ENCODE measurements at places on chromosomes 1 and 21. TPM values are rescaled to one million over a fixed set of nuclear protein-coding genes. Genes with fewer than 3 reads are reported as not detected.

Gene UMODL1
- total RNA-seq: not detected

Gene CR1L
- not detected for total RNA-seq

Gene RNF187
- 26.9 TPM for total RNA-seq

Gene ZNF683
- not detected for total RNA-seq

Gene NUP210L
- under 0.01 TPM for total RNA-seq

- peaks cover 6% of the 10 kb centered on the region for H3K4me1 ChIP-seq
- no peak overlapping the region for H3K27ac ChIP-seq
- H3K36me3 ChIP-seq: no peaks in the 10 kb centered on the region
These were observed 47.8 kb downstream of the GADD45A start for GRCh38 chr1:67732750-67733151.

GRCh38 chr1:244087611-244088010 lies 36.5 kb downstream of the ZBTB18 start:
- no peaks in the 10 kb centered on the region for H3K36me3 ChIP-seq
- H3K4me1 ChIP-seq: no peaks in the 10 kb centered on the region
- H3K4me3 ChIP-seq: no peak overlapping the region
- no peaks in the 10 kb centered on the region for H3K27me3 ChIP-seq
- no peak overlapping the region for H3K27ac ChIP-seq
- no peak for DNase-seq

- H3K36me3 ChIP-seq: no peaks in the 10 kb centered on the region
- peaks cover 5% of the 10 kb centered on the region for H3K4me1 ChIP-seq
- no peak overlapping the region for H3K4me3 ChIP-seq
These were observed 15.9 kb upstream of the OSBPL9 start for GRCh38 chr1:51600965-51601364.

DNA sequence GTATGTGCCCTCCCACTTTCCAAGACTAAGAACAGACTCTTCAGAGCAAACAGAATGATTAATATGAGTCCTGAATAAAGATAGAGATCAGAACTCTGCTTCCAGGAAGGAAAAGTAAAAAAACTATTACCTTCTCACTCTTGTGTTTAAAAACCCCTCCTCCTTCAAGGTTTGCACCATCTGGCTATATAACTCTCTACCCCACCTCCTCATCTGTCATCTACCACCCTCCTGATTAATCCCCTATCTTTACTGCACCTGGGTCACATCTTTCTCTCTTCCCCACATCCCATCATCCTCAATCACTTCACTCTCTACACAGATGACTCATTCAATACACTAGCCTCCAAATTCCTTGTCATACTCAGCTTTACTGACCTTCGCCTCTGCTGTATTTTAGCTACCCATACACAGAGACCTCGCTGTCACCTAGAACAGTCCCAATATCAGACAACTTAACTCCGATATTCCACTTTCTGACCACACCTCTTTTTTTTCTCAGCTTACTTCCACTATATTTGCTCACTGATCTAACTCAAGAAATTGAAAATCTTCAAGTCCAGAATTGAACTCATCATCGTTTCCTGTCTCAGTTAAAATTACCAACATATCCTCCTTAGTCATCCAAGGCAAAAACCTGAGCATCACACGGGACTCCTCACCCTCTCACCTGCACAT lies 3.7 kb downstream of the SCMH1 start:
- H3K4me1 ChIP-seq: no peaks in the 10 kb centered on the region
- DNase-seq: no peak
- no peak overlapping the region for H3K4me3 ChIP-seq
- peak overlapping the region; percentile 37 for H3K27ac ChIP-seq

DNA sequence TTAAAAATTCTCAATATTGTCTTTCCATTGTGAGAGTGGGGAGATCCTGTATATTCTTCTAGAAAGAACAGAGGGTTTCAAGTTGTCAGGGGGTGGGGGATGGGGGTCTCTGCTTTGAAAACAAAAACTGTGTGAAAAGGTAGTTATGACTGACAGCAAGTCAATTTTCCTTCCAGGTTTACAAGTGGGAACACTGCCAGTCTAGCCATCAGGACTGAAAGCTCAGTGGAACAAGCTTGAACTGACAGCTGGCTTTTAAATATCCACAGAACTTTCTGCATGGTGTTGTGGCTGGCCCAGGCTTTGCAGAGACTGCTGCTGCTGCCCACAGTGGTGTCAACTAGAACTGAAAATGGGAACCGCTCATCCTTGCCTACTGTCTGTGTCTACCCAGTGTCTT lies 162.6 kb downstream of the TNR start:
- no peak overlapping the region for H3K4me3 ChIP-seq
- no peaks in the 10 kb centered on the region for H3K27me3 ChIP-seq
- H3K4me1 ChIP-seq: no peaks in the 10 kb centered on the region
- DNase-seq: no peak
- H3K36me3 ChIP-seq: no peaks in the 10 kb centered on the region
- H3K27ac ChIP-seq: no peak overlapping the region

- H3K27ac ChIP-seq: no peak overlapping the region
- H3K27me3 ChIP-seq: peaks cover 3% of the 10 kb centered on the region
- no peaks in the 10 kb centered on the region for H3K36me3 ChIP-seq
- no peak for DNase-seq
- no peaks in the 10 kb centered on the region for H3K4me1 ChIP-seq
These were observed 9.1 kb upstream of the SLC19A1 start for GRCh38 chr21:45551316-45551715.

- H3K4me1 ChIP-seq: peaks cover 5% of the 10 kb centered on the region
- peaks cover 5% of the 10 kb centered on the region for H3K36me3 ChIP-seq
- no peak overlapping the region for H3K4me3 ChIP-seq
- no peaks in the 10 kb centered on the region for H3K27me3 ChIP-seq
These were observed 5.6 kb downstream of the PRDX1 start for GRCh38 chr1:45516036-45516435.

- no peak for DNase-seq
- H3K4me3 ChIP-seq: no peak overlapping the region
- H3K27me3 ChIP-seq: no peaks in the 10 kb centered on the region
- no peaks in the 10 kb centered on the region for H3K36me3 ChIP-seq
- no peaks in the 10 kb centered on the region for H3K4me1 ChIP-seq
These were observed 137.3 kb downstream of the NAV1 start for GRCh38 chr1:201676197-201676596.

- H3K4me1 ChIP-seq: no peaks in the 10 kb centered on the region
- H3K4me3 ChIP-seq: no peak overlapping the region
- no peaks in the 10 kb centered on the region for H3K36me3 ChIP-seq
- H3K27me3 ChIP-seq: peaks cover 12% of the 10 kb centered on the region
- DNase-seq: no peak
These were observed 48.2 kb downstream of the TRPM2 start for GRCh38 chr21:44401386-44402160.

Data from breast epithelium (tissue), 4 donors.